ENCODE measurements at places on chromosomes 3 and 15. TPM values are rescaled to one million over a fixed set of nuclear protein-coding genes. Genes with fewer than 3 reads are reported as not detected.

GRCh38 chr15:88894819-88895767, at the start of gene HAPLN3:
Gene HAPLN3, minus strand, starts transcription at chr15:88895544. Its CDS starts 8,246 bp downstream, at chr15:88887298.
- no peak for DNase-seq

DNA sequence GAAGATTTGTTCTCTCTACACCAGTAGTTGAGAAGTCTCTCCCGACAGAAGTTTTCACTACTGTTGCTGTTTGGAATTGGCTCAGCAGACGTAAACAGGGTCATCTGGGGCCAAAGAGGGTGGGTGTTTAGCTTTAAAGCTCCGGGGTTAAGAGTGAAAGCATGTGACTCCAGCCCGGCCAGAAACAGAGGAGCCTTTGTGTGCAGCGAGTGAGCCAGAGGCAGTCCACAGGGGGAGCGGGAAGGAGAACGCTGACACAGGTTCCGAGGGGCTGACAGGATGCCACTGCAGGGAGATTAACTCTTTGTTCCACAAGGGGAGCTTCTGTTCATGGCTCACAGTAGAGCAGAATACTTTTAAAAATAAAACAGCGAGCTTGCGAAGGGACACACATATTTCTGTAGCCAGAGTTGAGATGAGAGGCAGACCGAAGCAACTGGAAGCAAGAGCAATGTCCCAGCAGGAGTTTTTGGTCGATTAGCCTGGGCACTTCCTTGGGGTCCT, 26.9 kb downstream of the BMF start:
- no peak for DNase-seq

DNA sequence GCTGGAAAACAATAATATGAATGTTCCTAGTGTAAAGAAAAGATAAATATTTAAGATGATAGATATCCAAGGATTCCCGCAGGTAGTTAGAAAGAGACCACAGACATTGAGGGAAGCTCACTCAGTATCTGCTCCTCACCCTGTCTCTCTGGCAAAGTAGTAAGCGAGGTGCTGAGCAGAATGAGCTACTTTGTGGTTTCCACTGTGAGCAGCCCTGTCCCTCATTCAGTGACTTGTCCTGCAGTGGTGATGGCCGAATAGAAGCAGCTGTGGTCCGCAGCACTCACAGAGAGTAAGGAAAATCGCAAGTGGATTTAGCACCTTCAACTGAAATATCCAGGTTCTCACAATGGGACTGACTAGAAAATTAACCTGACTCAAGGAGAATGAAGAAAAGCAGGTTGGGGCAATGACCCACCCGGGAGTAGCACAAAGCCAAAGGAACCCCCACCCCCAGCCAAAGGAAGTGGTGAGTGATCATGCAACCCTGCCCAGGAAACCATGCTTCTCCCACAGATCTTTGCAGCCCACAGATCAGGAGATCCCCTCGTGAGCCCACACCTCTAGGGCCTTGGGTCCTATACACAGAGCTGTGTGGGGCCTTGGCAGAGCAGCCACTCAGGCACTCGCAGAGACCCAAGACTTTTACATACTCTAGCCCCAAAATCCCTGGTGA, 21.8 kb upstream of the SLC25A38 start:
- DNase-seq, result no peak

- no peak for DNase-seq
Observed at GRCh38 chr3:192914848-192915247, 2.8 kb downstream of the MB21D2 start.

ECE2 gene
- not detected for total RNA-seq

PLA2G4D gene
- total RNA-seq, result not detected

DNA sequence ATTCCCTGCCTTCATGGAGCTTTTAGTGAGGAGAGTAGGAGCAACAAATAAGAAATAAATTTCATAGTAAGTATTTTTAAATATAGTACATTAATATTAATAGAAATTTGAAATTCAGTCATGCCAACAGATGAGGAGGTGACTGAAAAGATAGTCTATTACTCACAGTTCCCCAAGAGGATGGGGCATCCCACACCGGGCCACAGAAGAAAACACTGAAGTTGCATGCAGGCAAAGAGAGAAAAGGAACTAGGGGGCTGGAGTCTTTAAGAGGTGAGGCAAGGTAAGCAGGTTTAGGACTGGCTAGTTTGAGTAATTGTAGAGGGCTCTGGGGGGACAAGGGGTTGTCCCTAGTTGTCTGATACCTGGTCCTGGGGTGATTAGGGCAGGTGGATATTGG, 120.1 kb upstream of the UMPS start:
- DNase-seq, result no peak

DNA sequence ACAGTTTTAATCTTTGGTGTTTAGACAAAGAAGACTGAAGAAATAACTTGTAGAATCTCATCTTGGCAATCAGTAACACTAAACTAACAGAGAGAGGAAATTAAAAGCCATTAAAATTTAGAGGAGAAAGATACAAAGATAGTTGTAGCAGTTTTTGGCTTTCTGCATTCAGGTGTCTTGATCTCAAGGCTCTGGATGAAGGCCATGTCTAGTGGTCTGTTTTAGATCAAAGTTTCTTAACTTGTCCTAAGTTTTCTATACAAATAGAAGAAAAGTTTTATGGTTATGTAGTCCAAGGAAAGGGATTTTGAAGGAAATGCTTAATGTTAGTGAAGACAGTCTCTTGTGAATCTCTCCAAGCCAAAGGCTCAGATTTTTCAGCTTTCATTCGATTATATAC, 222.9 kb downstream of the BCHE start:
- DNase-seq, result no peak

- no peak for DNase-seq
Observed at GRCh38 chr3:123405021-123405420, 43.9 kb downstream of the ADCY5 start.

- no peak for DNase-seq
Observed at GRCh38 chr3:193132964-193133363, 108.1 kb upstream of the PLAAT1 start.

DNA sequence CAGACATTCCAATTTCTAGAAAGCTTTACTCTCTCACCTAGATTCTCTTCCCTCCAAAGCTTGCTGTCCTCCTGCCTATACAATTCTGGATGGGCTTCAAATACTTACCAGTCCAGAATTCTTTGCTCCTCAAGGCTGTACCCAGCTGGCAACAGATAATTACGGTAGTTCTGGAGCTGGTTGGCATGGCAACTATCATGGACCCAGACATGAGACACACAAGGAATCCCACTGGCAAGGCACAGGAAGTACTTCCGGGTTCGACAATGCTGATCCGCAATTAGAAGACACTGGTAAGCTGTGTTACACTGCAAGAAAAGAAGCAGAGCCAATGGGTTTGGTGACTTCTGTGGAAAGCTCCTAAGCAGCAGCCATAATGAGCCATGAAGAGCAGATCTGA, 37.9 kb downstream of the TUBGCP4 start:
- no peak for DNase-seq

CD200 gene
- 3.9 TPM for total RNA-seq

SEMA6D gene
- total RNA-seq, result 2.6 TPM

DNA sequence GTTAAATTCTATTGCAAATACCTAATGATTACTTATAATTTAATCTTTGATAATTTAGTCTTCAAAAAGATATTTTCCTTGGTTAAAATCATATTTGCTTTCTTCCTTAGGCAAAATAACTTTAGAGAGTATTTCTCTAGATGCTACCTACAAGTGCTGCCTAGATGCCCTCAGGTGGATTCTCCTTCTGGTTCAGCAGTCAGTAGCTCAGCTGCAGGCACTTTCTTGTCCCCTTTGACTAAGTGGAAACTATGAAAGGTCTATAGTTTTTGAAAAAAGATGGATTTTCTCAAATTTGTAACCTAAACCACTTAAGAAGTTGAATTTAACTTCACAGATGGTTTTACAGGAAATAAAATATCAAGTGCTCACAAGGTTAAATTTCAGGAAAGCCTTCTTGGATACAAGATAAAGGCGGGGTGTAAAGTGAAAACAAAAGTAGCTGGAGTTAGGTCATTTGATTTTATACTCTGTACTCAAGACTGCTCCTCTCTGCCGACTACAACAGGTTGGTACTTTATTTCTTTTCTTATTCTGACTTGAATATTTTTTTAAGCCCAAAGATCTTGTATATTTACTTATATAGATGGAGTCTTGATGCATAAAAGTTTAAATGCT, at the start of gene ACKR4:
Gene ACKR4, plus strand, starts transcription at position 455 of the 618 bp plus-strand sequence. CDS start 3,128 bp downstream, outside the sequence.
- DNase-seq, result no peak

Data from epithelial cell of proximal tubule (primary cell).